ENCODE measurements at places on chromosomes 5 and 9.

DNA sequence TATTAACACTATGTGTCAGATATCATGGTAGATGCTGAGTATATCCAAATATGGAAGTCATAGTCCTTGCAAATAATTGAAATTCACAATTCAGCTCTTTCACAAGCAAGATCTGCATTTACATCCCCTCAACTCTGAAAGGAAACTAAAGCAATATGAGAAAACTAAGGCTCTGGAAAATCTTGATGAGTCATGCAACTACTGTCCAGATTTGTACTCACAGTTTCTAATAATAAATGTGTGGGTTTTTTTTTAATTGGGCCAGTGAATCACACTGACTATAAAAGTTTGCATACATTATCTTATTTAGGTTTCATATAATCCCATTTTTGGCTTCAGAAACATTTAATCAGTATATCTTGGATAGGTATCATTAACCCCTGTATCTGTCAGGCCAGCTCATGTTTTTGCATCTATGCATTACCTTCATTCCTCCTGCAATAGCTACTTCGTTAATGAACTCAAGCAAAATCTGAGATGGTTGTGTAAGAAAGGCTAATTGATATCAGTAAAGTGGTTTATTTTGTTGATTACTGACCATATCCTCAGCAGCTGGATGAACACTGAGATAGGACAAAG is 58.7 kb upstream of the PRR16 start:
- no peak for DNase-seq

DNA sequence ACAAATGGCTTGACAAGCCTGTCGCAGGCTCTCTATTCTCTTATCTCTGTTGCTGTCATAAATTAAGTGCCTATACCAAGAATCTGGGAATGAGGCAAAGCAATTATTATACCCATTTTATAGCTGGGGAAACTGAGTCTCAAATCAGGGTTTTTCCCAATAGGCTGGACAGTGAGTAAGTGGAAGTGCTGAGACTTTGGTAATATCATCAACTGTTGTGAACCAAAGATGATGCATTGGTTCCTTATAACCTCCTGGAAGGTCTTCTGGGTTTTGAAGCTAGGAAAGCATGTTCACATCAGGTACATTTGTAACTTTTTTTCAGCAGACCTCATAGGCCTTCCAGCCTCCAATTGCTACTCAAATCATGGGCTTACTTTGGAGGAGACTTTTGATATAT is 25.6 kb upstream of the ZCCHC7 start:
- DNase-seq: no peak

DNA sequence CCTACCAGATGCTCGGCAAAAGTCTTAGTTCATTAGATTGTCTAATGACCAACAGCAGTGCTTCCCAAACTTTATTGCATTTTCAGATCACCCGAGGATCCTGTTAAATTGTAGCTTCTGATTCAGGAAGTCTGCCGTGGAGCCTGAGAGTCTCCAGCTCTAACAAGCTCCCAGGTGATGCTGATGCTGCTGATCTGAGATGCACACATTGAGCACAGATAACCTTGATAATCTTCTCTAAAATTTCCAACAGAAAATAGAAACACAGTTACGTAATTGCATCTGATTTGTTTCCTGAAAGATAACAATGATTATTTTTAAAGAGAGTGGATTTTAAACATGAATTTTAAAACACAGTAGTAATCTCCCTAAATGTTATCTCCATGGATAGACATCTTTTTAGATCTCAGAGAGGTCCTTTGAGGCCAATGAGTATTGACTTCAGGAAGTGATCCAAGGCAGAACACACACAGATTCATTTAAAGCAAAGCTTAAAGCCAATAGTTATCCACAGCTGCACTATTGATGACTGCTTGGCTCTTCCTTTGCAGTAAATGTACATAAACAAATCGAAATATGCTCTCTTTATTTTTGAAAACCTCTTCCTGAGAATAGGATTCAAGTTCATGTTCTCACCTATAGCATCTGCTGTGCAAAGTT is 122.8 kb upstream of the TNPO1 start:
- DNase-seq: no peak

DNA sequence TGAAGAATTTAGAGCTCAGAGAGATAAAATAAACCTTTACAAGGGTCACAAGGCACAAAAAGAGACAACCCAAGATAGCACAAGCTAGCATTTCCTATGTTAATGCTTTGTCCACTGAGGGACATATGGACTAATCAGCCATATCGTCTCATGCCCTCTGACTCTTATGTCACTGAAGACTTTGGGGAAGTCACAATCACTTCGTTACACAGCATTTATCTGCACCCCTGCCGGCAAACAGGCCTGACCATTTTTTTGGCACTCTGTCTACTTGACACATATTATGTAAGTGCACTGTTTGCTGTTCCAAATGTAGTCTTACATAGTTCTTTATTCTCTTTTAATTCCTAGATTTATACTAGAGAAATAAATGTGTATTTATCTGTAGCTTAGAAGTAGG is 13.9 kb upstream of the BNC2 start:
- no peak for DNase-seq

- DNase-seq: no peak
Measured at GRCh38 chr9:106038266-106039001, 344.1 kb downstream of the TMEM38B start.

- no peak for DNase-seq
Measured at GRCh38 chr5:17944046-17944445, 309.8 kb downstream of the TAF11L14 start.

DNA sequence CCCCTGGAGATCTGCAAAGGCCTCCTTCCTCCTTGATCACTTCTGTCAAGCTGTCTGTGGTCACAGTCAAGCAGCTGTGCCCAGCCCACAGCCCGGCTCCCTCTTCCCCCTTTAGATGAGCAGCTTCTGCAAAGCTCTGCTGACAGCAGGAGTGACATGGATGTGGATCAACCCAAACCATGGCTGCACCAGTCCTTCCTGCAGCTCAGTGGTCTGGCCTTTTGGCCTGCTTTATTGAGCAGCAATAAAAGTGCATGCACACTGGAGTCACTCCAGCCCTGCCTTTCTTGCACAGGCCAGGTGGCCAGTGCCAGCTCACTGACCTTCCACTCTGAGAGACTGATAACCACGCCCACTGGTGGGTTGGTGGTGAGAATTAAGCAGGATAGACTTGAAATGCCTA is 91.3 kb upstream of the OTULINL start:
- DNase-seq: no peak

Data from K562 (cell line).